Daoy (cell line): ENCODE measurements at places on chromosomes 3 and 15. TPM values are rescaled to one million over a fixed set of nuclear protein-coding genes. Genes with fewer than 3 reads are reported as not detected.

GRCh38 chr3:46848271-46849044, 14.8 kb downstream of the MYL3 start:
- peak; percentile 69 for DNase-seq

DNA sequence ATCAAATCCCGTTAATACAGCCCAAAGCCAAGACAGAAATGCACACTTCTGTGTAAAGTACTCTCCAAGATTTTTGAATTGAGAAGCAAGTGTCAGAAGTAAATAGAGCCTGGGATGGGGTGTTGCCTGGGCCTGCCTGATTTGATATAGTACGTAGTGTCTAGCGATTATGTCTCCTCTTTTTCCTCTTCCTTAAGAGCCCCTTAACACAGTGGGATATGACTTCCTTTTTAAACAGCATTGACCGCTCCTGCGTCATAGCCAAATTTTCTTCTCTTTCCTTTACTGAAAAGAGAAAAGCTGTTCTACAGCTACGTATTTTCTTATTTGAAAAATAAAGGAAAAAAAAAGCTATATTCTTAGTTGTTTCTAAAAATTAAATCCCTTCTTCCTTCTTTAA, 97.7 kb downstream of the PLCL2 start:
- DNase-seq: no peak

DNA sequence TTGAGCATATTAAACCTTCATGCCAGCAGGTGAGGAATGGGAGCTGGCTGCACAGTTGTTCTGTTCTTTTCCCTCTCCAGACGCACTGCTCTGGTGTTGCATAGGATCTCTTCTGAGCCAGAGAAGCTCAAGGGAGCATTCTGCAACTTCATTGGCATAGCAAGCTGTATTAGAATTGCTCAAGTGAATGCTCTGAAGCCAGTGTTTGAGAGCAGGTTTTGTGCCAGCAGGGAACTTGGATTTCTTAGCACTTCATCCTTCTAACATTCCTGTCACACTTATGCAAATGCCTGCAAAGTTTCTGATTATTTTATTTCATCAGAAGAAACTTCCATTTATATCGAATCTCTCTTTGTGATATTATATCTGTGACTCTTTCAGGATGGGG, 366.6 kb downstream of the AGBL1 start:
- no peak for DNase-seq

DNA sequence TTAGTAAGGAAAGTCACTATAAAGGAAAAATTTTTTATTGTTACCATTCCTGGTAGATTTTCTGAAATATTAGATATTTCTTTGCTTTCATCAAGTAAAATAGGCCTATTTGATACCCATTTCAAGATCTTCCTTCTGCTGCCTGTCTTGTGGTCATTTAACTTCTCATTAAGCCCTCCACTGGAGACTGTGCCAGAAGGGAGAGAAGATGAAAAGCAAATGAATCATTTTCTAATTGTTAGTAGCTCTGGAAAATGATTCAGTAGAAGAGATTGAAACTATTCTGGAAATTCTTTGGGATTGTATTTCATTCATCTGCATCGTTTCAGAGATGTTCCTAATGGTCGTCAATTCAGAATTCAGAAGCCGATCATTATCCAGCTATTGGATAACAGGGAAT, 3.2 kb downstream of the KCTD6 start:
- DNase-seq: no peak

DNA sequence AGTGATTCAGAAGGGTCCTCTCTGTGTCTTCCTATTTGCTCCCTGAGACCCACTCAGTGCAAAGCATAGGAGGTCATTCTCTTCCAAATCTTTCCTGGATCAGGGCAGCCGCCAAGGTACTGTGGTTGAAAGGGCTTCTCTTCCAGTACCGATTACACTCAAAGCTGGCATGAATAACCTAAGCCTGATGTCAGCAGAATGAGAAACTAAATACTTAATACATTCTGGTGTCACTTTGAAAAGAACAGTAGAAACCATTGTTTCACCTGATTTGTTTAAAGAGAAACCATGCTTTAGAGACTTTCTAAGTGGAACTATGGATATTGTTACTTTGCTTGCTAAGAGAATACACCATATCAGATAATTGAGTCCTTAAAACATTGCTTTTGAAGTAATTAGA, 50.2 kb downstream of the PDHB start:
- peak; percentile 60 for DNase-seq

- DNase-seq: peak; percentile 9
Measured at GRCh38 chr3:13166243-13167063, 93.2 kb upstream of the IQSEC1 start.

DNA sequence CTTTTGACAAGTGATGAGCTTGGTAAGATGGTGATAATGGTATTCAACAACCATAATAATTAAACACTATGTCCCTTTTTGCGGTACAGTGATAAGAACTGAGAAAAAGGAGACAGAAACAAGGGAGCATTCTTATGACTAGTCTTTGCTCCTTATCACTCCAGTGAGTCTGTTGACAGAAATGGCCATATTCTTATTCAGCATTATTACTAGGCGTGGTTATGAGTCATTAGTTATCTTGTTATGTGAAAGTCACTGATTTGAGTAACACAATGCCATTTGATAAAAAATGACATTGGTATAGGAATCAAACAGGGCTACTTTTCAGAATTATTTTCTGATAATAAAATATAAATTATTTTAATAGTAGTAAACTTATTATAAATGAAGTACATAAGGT, 193.5 kb downstream of the C3orf38 start:
- DNase-seq: no peak

DNA sequence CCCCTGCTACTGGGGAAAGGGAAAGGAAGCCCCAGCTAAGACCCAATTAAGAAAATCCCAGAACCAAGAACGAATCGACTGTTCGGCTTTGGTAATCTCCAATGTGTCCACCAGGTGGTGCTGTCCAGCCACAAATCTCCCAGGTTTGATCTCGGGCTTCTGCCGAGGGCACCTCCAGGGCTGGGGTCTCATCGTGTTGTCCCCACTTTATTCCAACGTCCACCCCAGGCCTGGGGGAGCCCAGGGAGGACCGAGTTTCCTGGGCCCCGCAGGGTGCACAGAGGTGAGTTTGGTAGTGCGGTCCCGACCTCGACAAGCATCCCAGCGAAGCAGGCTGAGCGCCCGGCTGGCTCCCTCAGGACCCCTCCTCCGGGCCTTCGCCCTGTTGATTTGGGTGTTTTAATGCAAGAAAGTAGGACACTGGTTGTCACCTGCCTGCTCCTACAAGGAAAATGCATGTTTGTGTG, 185.1 kb downstream of the GOLGA6L6 start:
- peak; percentile 75 for DNase-seq

DNA sequence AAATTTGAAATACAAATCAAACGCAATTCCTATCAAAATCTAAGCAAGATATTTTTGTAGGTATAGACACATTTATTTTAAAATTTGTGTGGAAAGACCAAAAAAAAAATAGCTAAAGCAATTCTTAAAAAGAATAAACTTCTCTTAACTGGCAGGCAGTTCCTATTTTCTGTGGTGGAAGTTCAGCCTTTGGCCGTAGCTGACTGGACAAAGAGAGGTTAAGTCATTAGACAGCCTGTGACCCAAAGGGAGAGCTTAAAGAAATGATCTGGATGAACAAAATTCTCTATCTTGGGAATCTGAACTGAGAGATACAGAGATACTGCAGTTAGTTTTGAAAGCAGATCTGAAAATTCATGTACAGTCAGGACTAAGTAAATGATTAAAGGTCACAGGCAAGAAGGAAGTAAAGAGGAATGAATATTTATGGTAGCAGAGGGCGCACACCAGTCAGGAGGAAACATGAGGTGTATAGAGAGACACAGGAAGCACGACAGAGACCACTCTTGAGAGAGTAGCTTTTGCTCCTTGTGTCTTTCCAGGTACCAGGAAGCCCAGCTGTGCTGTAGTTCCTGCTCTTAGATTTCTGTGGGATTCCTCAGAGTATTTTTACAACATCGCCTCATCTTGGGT, 57.5 kb downstream of the TPRG1 start:
- DNase-seq: no peak

DNA sequence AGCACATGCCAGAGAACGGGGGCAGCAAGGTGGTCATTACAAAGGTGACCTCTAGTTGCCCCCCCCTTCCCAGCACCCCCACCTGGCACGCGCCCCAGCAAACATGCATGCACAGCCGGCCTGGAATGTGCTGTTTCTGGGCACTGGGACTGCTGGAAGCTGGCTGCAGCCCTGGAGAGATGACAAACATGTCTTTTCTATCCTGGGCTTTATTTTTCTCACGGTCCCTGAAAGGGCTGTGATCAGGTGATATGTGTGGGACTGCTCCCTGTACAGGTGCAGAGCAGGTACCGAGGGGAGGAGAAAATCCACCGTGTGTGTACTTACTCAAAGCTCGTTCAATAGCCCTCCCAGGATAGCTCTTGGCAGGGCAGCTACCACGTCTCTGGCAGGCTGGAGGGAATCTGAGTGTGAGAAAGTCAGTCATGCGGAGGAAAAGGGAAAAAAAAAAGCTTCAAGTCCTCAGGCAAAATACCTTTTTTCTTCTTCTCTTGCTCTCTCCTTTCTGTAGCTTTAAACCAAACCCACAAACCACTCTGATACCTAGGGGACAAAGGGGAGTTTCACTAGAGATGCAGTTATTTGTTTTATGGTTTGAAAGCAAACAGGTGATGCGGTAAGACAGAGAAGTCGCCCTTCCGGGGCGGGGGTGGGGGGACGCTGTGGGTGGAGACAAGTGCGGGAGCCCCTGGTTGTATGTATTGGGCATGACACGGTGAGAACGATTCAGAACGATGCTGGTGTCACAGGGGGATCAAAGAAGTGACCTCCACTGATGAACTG, 5.0 kb upstream of the HES1 start:
- peak; percentile 76 for DNase-seq

- DNase-seq: no peak
Measured at GRCh38 chr3:192897005-192897404, 20.7 kb downstream of the MB21D2 start.

- no peak for DNase-seq
Measured at GRCh38 chr3:128273841-128274573, 120.7 kb downstream of the EEFSEC start.

DNA sequence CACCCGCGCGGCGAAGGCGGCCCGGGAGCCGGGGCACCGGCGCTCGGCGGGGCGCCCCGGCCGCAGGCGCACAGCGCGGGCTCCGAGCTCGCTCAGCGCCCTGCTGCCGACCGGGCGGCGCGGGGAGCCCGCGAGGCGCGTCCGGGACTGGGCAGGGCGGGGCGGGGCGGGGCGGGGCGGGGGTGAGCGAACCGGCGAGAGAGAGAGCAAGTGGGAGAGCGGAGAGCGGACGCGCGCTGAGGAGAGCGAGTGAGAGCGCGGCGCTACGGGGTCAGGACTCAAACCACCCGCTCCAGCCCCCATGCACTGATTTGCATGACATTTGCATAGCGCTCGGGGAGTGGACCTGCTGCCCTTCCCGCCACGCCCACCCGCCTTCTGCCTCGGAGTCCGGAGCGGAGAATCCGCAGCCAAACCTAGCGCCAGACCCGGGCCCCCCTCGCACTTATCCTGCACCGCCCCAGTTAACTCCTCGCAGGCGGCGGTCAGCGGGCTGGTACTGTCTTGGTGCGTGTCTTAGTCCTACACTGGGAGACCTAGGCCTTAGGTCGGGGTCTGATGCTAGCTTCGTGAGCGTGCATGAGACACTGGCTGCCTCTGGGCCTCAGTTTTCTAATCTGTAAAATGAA, at the start of gene MYLK:
TSS of gene MYLK (minus strand) at position 130 of the 629 bp plus-strand sequence. CDS start 90,491 bp downstream, outside the sequence.
- DNase-seq: peak; percentile 97

DNA sequence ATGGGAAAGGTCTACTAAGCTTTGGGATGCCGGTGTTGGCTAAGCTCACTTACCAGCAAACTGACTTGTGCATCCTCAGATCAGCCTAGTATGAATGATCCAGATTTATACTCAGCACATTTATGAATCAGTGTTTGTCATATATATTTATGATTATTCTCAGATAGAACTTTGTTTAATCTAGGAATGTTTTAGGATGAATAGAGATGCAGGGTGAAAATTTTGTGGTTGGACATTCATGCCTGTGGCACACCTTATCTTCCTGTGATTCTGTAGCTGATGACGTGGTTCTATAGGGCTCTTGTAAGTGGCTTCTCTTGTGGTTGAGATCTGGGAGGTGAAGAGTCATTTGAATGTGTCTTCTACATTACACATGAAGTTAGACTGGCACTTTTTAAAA, 11.4 kb downstream of the CDIN1 start:
- peak; percentile 90 for DNase-seq

DNA sequence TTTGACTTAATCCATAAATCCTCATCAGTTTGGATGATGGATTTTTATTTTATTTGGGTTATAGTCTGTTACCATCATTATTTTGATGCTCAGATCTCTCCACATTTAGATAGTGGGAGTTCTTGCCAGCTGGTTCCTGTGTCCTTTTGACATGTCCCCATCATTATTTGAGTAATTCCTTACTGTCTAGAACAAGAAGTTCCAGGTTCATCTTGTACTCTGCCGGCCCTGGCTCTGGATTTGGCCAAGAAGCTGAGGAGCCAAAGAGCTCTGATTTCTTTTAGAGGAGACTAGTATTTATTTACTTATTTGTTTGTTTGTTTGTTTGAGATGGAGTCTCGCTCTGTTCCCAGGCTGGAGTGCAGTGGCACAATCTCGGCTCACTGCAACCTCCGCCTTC, 54.3 kb downstream of the PTPRG start:
- no peak for DNase-seq

- DNase-seq: no peak
Measured at GRCh38 chr3:11932636-11933035, 71.6 kb upstream of the SYN2 start.

DNA sequence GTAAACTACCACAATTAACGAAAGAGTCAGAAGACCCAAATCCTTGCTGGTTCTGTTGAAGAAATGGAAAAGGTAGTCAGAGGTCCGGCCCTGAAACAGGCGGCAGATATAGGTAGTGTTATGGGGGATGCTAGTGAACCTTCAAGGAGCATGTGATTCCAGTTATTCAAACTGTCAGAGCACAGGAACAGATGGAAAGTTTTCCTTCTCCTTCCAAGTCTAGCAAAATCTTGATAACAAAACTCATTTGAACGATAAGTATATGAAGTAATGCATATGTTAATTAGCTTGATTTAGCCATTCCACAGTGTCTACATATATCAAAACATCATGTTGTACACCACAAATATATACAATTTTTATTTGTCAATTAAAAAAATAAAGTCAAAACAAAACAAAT, 26.6 kb upstream of the GOLGA8J start:
- DNase-seq: no peak

The TXNRD3 gene
- 4.6 and 7.3 TPM in 2 replicates for total RNA-seq

The ZNF280D gene
- total RNA-seq: 17.7 and 20.3 TPM in 2 replicates

The TMOD3 gene
- 98.5 and 104 TPM in 2 replicates for total RNA-seq

The VEPH1 gene
- 74.1 and 87.1 TPM in 2 replicates for total RNA-seq

The AMOTL2 gene
- total RNA-seq: 99.8 and 102 TPM in 2 replicates

The MAPKBP1 gene
- 3.7 and 4.3 TPM in 2 replicates for total RNA-seq

The SUSD5 gene
- 2.3 and 5.9 TPM in 2 replicates for total RNA-seq

The RHOV gene
- 0.15 and 0.23 TPM in 2 replicates for total RNA-seq

The CPOX gene
- total RNA-seq: 53.9 and 58.9 TPM in 2 replicates

The UBAP1L gene
- 0.03 and 0.06 TPM in 2 replicates for total RNA-seq
